ENCODE measurements at places on chromosomes 5 and 9. TPM values are rescaled to one million over a fixed set of nuclear protein-coding genes. Genes with fewer than 3 reads are reported as not detected.

ARL14EPL gene
- total RNA-seq = not detected

DND1 gene
- total RNA-seq = 0.30 TPM

- no peak for DNase-seq
These were observed 136.3 kb downstream of the ASTN2 start for GRCh38 chr9:117278471-117279035.

- DNase-seq = no peak
These were observed 97.9 kb downstream of the DAPK1 start for GRCh38 chr9:87595610-87596009.

DNA sequence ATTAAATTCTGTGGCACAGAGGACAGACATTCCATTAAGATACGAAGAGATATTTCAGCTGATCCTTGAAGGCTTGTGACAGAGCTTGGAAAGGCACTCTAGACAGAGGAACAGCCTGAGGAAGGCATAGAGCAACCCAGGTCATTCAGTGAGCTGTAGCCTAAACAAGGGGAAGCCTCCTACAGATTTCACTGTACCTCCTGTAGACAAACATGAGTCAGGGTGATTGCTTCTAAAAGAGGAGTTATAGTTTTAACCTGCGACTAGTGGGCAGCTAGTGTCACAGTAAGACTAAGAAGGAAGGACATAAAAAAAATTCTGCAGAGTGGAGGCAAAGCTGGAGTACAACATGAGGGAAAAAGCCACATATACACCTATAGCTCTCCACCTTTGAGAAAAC, 43.5 kb upstream of the ANKDD1B start:
- DNase-seq = no peak

- no peak for DNase-seq
These were observed 11.4 kb downstream of the SLIT3 start for GRCh38 chr5:169289520-169289919.

DNA sequence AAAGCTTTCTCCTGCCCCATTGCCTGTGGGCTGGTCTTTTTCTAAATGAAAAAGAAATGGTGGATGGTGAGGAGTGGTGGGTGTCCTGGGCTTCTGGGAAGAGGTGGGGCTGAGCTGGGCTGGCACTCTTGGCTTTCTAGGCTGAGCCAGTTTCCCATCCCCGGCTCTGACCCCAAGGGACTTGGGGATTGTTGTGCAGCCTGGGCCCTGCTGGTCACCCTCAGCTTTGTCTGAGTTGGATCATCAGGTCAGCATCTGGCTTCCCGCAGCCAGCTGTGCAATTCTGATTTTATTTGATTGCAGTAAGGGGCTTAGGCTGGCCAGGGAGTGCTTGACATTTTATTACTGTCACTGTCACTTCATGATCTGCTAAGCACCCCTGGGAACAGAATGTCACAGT, 25.3 kb downstream of the GLRA1 start:
- no peak for DNase-seq

GRCh38 chr5:81856948-81857928, 106.3 kb upstream of the SSBP2 start:
- DNase-seq = peak; percentile 83

DNA sequence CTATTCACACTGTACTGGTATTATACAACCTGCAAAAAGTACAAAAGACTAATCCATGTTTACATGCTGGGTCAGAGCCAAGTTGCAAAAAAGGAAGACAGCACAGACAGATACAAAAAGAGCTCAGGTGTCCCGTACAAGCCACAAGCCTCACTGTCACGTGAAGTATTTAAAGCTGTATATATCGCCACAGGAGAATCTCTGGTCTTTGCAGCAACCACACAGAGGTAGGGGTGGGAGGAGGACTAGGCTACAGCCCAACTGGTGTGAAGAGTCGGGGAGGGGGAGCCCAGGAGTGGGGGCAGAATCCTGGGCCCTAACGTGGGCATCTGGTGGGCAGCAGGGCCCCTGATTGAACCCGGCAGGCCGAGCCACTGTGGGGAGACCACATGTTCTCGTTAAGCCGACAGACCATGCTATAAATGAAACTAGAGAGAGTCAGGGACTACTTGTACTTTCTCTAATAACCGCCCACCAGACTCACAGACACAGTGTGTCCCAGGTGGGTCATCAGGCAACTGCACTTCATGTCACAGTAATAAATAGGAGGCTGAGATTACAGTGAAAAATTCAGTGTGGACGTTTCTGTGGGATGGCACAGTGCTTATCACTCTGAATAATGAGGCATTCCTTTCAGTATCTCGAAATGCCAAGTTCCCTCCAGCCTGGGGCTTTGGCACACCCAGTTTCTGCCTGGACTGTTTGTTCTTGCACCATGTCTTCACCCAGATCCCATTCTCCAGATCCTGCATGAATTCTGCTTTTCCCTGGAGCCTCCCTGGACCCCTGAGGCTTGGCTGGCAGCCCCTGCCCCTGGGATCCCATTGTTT, 79.3 kb upstream of the SH3PXD2B start:
- no peak for DNase-seq

DNA sequence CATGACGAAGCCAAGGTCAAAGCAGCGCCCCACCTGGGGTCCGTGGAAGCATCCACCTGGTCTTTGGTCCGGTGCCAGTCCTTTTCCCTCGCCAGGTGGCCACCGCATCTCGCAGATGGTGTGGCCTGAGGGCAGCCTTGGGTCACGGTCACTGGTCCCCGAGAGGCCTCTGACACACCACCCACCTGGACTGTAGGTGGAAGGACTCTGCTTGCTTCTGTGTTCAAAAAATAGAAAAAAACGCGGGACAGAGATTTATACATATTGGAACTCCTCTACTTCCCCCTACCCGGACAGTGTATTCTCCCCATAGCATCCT, 466 bp upstream of the TTC39B start:
- no peak for DNase-seq

DNA sequence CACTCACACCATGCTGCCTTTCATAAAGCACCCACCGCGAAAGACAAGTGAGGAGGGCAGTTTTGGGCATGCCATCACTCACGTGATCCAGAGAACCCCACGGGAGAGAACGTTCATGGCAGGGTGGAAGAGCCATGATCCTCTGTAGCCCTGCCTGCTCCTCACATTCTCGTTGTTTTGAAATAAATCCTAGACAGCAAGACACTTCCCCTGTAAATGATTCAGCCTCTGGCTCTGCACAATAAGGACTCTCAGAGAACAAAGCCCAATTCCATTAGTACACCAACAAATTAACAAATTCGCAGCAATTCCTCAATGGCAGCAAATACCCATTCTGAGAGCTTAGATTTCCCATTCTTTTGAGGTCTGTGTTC, 71.5 kb downstream of the WNK2 start:
- DNase-seq = no peak

- DNase-seq = no peak
These were observed 8.7 kb upstream of the AHRR start for GRCh38 chr5:312845-313244.

DNA sequence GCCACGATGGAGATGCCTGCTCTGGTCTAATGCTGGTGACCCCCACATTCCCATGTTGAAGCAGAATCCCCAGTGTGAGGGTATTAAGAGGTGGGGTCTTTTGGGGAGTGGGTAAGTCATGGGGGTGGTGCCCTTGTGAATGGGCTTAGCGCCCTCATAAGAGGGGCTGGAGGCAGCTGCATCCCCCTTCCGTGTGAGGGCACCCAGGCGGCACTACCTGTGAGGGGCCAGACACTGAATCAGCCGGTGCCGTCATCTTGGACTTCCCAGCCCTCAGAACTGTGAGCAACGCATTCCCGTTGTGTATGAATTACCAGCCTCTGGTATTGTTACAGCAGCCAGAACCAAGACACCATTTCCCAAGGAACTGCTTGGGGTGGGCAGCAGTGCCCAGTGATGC, 27.0 kb upstream of the RNF130 start:
- no peak for DNase-seq

- no peak for DNase-seq
These were observed 126.1 kb upstream of the PAPPA start for GRCh38 chr9:116027511-116027910.

DNA sequence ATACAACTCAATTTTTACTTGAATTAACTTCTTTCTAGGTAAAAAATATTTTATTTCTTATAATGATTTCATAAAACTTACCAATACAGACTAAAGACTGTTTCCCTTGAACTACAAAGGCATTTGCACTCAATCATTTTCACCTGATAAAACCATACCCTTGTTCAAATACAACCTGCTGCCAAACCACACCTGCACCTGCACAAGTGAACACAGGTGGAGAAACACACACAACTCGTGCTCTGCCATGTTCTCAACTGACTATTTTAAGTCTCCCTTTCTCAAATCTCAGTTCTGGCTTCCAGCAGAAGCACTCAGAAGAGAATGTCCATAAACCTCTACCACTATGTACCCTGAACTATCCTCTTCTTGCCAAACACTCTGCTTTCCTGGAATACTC, 1892.1 kb downstream of the MAT2B start:
- no peak for DNase-seq

- no peak for DNase-seq
These were observed 144.0 kb upstream of the PLPPR1 start for GRCh38 chr9:100884518-100884917.

DNA sequence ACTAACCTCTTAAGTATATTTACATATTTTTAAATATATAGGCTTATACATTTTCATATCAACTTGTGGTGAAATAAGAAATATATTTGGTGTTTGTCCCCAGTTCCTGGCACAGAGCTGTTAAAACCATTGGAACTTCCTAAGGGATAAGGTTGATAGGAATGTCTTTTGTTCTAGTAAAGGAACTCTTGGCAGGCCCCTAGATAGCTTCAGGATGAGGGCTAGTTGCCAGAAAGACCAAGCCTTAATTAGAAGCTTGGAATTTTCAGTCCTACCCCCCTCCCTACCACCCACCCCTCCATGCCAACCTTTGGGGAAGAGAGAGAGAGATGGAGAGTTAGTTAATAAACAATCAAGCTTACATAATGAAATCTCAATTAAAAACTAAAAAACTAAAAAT, 638.6 kb upstream of the ACO1 start:
- no peak for DNase-seq

DNA sequence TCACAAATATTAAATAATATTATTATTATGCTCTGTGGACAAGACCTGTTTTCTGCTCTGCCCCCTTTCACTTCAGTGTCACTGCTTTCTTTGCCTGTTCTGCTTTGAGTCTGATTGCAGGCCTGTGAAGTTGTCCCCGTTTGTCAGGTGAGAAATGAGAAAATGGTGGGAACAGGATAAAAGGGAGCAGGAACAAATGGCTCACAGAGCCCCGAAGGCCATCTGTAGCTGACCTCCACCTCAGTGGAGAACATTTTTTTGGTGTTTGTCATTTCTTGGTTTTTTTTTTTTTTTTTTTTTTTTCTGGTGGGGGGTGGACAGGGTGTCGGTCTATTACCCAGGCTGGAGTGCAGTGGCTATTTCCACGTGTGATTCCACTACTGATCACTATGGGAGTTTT, 13.2 kb upstream of the S100Z start:
- no peak for DNase-seq
